ENCODE measurements at places on chromosomes 3 and 15.

DNA sequence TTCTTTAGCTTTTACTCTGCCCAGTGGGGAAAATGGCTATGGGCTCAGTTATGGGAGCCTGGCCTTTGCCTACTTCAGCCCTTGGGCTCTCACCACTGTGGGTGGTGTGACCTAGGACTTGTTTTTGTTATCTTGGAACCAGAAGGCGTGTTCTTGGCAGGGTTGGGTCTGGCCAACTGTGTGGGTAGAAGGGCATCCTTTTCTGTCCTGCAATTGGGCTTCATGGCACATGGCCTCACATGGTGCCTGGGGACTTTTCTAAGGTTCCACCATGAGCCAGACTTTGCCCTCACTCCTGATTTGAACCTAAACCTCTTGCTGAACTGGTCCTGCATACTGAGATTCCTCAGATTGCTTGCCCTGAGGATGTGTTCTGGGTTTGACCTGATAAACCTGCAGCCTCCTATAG, 1.7 kb downstream of the GLYCTK start:
- DNase-seq: no peak

DNA sequence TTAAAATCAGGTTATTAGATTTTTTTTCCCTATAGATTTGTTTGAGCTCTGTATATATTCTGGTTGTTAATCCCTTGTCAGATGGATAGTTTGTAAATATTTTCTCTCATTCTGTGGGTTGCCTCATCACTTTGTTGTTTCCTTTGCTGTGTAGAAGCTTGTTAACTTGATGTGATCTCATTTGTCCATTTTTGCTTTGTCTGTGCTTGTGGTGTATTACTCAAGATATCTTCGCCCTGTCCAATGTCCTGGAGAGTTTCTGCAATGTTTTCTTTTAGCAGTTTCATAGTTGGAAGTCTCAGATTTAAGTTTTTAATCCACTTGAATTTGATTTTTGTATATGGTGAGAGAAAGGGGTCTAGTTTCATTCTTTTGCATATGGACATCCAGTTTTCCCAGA, 699.1 kb downstream of the NAALADL2 start:
- no peak for DNase-seq

DNA sequence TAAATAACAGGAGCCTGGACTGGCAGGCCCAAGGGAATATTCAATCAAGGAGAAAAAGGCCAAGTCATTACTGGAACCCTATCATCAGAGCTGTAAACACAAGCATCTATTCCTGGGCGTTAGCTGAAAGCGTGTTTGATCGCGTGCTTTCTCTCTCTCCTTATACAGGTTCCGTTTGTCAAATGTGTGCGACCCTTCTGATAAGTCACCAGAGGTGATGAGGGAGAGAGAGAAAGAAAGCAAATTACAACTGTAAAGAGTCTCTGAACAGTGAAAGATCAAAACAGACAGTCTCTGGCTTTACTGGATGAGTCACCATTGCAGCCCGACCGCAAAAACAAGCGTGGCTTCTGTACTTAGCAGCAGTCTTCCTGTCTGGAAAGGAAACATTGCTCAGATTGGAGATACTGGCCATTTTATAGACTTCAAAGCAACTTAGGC, 39.5 kb upstream of the TPRG1 start:
- DNase-seq: peak; percentile 93

DNA sequence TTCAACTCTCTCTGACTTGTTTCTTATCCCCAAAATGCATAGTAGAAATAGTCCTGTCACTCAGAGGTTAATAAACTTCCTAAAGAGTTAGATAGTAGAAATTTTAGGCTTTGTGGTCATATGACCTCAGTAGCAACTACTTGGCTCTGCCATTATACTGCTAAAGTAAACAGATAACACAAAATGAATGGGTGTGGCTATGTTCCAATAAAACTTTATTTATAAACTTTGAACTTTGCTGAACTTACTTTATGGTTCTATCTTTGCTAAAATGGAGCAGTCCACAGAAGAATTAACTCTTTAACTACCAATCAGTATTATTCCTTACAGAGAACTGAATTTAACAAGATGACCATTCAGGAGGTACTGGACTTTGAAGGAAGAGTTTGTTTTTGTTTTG, 393.6 kb upstream of the CDIN1 start:
- no peak for DNase-seq

DNA sequence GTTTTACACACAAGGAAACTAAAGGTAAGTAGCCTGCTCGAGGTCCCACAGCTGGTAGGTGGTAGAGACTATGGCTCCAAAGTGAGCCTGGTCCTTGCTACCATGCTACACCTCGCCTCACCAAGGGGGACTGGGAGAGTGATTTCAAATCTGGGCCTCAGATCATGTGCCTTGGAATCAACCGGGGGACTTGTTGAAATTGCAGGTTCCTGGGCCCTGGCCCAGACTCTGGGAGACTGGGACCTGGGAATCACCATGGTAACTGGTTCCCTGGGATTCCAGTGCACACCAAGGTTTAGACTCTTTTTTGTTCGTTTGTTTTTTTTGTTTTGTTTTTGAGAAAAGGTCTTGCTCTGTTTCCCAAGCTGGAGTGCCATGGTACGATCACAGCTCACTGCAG, 21.1 kb downstream of the DNASE1L3 start:
- DNase-seq: no peak

- no peak for DNase-seq
Observed at GRCh38 chr15:59143281-59143680, 38.3 kb downstream of the CCNB2 start.

GRCh38 chr3:8520816-8521403, 19.3 kb downstream of the LMCD1 start:
- DNase-seq: no peak

GRCh38 chr3:197317250-197317963, 19.0 kb upstream of the DLG1 start:
- no peak for DNase-seq

DNA sequence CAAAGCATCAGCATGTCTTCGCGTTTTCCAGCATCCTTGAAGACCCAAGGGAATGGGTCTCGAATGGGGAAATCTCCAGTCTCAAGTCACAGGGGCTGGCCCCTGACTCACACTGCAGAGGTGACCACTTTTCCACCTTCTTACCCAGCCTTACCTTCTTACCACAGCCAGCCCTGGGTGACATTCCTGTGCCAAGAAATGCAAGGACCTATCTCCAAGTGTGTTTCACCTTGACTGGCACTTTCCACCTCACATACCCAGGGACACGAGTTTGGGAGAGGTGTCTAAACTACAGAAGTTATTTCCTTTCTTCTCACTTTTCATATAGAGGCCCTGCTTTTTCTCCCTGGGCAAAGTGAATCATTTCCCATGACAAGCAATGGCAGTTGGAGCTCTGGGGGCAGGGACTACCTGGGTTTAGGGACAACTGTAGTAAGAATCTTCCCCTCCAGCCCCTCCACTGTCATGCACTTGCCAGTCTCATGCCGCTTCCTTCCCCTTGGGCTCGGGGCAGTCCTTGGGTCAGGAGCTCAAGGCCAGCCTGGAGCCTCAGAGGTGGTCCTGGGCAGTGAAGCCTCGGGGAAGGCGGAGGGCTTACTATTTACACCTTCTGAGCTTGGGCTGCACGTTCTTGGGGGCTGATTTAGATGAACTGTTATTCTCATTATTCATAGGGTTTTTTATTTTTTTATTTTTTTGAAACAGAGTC, 16.8 kb downstream of the PAQR5 start:
- no peak for DNase-seq

DNA sequence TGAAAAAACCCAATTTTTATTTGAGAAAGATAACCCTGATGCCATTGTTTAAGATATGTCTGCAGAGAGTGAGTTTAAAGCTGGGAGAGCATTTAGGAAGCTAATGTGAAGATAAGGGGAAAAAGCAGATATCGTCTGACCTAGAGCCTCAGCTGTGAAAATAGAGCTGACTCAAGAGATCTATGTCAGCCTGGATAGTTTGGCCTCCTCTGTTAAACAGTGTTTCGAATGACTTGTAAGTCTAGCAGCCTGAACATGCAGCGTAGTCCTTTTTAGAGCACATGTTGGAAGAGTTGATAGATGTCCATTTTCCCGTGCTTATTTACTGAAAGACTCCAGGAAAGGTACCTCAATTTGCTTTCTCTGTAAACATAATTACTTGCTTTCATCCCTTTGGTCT, 48.1 kb downstream of the ALCAM start:
- DNase-seq: no peak

DNA sequence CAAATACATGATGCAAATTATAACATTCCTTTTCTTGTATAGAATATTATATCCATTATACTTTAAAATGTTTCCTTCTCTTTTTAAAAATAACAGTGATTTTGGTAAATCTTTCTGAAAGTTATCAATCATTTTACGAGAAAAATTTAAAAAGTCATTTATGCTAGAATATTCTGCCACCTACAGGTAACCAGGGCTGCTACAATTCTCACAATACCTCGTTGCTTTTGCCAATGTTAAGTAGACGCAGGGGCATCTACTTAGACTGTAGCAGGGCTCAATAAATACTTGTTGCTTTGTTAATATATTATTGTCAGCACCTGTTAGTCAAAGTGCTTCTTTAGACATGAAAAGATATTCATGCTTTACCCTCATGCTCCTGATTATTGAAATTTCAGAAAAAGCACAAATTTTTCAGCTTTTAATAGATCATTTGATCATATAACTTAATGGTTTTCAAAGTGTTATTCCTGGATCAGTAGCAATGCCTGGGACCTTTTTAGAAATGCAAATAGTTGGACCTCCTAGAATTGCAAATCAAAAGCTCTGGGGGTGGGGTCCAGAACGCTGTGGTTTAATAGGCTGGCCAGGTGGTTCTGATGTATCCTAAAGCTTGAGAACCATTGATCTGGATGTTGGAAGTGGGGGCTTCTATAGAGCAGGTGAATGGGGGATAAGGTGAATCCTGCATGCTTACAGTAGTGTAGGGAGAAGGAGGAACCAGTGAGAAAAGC, 223.6 kb upstream of the PDZRN3 start:
- DNase-seq: no peak

DNA sequence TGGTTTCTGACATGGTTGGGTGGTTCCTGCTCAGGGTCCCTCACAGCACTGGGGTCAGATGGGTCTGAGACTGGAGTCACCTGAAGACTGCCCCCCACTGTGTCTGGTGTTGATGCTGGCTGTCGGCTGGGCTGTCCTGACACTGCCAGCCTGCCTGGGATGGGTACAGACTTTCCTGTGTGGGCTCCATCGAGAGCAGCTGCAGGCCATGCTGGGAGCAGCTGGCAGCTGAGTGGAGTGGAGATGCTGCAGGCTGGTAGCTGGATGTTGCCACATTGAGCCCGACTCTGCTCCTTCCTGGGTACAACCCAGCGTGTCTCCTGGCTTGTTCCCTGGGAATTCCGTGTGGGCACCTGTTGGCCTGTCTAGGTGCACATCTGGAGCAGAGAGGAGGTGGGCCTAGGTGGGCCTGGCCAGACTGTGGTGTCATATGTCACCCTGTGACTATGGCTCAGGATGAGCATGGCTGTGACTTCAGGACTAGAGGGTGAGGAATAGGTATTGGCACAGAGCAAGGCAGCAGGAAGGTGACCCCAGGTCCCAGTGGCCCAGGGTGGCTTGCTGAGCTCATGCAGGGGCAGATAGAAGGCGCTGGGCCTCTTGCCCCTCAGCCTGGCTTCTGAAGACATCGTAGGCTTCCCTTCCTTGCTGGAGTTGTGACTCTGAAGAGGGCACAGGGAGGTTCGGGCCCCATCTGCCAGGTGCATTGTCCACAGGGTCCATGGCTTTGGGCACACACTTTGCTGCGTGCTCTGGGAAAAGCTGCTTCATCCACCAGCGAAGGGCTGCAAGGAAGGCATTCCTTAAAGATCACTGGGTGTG, 40.0 kb upstream of the PRR23E start:
- no peak for DNase-seq

GRCh38 chr15:51135276-51135675, 40.6 kb upstream of the TNFAIP8L3 start:
- no peak for DNase-seq

DNA sequence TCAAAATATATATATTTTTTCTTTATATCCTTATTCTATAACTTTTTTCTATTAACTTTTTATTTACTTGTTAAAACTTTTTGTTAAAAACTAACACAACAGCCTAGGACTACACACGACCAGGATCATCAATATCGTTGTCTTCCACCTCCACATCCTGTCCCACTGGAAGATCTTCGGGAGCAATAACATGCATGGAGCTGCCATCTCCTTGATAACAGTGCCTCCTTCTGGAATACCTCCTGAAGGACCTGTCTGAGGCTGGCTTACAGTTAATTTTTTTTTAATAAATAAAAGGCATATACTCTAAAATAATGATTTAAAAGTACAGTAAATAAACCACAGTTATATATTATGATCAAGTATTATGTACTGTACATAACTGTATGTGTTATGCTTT, 58.9 kb downstream of the SFMBT1 start:
- no peak for DNase-seq

DNA sequence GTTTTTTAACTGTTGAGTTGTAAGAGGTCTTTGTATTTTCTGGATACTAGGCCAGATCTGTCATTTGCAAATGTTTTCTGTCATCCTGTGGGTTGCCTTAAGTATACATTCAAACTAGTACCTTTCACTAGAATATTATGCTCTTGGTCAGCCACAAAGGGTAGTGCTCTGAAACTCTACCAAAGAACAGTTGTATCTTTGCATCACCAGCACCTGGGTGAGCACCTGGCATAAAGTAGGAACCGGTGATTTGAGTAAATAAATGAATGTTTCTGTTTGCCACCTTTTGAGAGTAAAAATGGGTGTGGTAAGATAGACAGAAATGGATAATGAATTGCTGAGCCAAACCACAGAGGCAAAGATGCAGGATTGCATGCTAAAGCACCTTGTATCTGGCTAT, 98.7 kb downstream of the SLCO3A1 start:
- no peak for DNase-seq

DNA sequence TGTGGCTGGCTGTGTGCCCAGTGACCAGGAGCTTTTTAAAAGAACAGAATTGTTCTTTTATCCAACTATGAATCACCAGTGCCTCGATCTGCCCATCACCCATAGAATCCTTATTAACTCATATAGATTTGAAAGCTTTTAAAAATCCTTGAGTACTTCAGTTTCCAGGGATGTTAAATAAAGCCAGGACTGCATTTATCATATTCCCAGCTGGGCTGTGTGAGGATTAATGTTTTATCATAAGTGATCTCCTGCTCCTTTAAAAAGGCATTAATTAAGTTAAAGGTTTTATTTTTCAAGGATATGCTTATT, 234.0 kb downstream of the MYRIP start:
- DNase-seq: no peak

- no peak for DNase-seq
Observed at GRCh38 chr15:58212909-58213526, 74.8 kb downstream of the AQP9 start.

DNA sequence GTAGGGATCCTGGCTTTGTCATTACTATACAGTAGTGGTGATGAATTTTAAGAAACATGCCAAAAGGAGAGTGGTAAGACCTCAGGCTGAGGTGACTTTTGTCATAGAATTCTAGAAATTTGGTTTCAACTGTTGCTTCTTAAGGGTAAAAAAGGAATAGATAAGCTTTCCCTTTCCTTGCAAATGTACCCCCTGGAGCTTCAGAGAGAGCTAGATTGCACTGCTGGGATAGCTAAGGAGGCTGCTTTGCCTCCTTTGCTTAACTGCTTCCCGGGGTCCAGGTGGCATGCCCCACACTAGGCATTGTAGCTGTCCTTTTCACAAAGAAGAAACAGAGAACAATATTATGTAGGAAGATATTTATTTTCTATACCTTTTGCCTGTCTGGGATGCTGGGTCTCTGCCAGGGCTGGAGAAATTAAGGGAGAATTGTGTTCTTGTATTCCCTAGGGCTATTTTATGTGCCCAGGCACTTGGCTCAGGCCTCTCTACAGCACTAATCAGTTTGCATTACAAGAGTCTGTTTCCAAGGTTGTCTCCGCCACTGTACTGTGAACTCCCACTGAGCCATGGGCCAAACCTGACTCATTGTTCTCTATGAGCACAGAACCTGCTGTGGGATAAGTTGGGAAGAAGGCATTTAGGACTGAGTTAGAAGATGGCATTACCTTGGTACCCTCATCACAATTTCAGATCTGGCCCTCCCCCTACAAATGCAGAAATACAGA, 460.0 kb downstream of the PDCD6IP start:
- DNase-seq: no peak
